ENCODE measurements at places on chromosomes 5 and 9. TPM values are rescaled to one million over a fixed set of nuclear protein-coding genes. Genes with fewer than 3 reads are reported as not detected.

ZNF354B gene
- 3.3 TPM for total RNA-seq

PCA3 gene
- total RNA-seq, result not detected

ALDH1A1 gene
- total RNA-seq, result not detected

TAF11L2 gene
- total RNA-seq, result not detected

ACOT12 gene
- not detected for total RNA-seq

GPX8 gene
- 233 TPM for total RNA-seq

IQGAP2 gene
- total RNA-seq, result not detected

SUSD3 gene
- total RNA-seq, result 0.63 TPM

SLC6A19 gene
- total RNA-seq, result not detected

SOX30 gene
- total RNA-seq, result not detected

FYB1 gene
- under 0.01 TPM for total RNA-seq

COX7C gene
- total RNA-seq, result 145 TPM

ELOVL7 gene
- not detected for total RNA-seq

SLC9A3 gene
- 1.7 TPM for total RNA-seq

CHSY3 gene
- 4.2 TPM for total RNA-seq

FBP2 gene
- not detected for total RNA-seq

C9orf57 gene
- total RNA-seq, result not detected

CEL gene
- 0.22 TPM for total RNA-seq

BNC2 gene
- 18.5 TPM for total RNA-seq

ENHO gene
- not detected for total RNA-seq

CA9 gene
- 3.4 TPM for total RNA-seq

FOXD4L6 gene
- not detected for total RNA-seq

LRRTM2 gene
- total RNA-seq, result 0.11 TPM

RAB24 gene
- 35.9 TPM for total RNA-seq

STPG3 gene
- total RNA-seq, result not detected

TEK gene
- total RNA-seq, result 10.2 TPM

WNT8A gene
- not detected for total RNA-seq

SPATA31D4 gene
- not detected for total RNA-seq

RUFY1 gene
- 41.9 TPM for total RNA-seq

KIF12 gene
- not detected for total RNA-seq

BHMT gene
- total RNA-seq, result not detected

SH3RF2 gene
- total RNA-seq, result not detected

DRD1 gene
- not detected for total RNA-seq

SMC5 gene
- total RNA-seq, result 12.5 TPM

SLC34A1 gene
- not detected for total RNA-seq

IFNA13 gene
- not detected for total RNA-seq

HACD4 gene
- total RNA-seq, result 7.5 TPM

PAIP1 gene
- total RNA-seq, result 117 TPM

PALM2AKAP2 gene
- 12.5 TPM for total RNA-seq

F2R gene
- total RNA-seq, result 5.3 TPM

BSPRY gene
- total RNA-seq, result not detected
